ENCODE measurements at places on chromosomes 7 and 10.

DNA sequence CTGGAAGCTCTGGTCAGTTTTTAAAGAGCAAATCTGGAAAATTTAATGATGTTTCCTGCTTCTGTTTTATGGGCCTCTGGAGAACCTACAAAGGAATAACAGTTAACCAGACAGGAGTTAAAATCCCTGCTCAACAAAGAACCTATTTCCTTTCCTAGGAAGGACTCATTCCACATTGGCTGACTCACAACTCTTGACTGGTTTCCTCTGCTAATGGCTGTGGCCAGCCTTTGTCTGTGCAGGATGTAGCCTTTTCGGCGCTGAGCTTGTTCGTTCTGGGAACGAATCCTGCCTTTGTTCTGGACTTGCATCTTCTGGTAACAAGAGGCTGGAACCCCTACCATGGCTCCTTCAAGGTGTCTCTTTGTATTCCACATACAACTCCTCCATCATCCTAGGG lies 112.8 kb upstream of the PDCD4 start:
- DNase-seq: no peak

DNA sequence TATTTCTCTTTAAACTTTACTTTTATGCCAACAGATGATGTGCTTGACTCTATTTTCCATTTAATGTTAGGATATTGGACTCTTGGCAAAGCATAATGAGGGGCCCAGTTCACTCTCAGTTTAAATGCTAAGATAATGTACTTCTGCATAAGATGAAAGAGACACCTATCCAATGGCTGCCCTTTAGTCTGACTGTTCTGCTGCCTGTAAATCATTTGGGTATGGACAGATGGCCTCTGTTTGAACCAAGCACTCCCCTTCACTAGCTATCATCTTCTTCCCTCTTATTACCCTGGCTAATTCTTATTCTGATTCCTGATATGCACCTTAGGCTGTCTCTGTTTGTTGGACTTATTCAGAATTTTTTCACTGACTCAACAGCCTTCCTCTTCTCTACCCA lies 72.1 kb downstream of the SEM1 start:
- DNase-seq: no peak

DNA sequence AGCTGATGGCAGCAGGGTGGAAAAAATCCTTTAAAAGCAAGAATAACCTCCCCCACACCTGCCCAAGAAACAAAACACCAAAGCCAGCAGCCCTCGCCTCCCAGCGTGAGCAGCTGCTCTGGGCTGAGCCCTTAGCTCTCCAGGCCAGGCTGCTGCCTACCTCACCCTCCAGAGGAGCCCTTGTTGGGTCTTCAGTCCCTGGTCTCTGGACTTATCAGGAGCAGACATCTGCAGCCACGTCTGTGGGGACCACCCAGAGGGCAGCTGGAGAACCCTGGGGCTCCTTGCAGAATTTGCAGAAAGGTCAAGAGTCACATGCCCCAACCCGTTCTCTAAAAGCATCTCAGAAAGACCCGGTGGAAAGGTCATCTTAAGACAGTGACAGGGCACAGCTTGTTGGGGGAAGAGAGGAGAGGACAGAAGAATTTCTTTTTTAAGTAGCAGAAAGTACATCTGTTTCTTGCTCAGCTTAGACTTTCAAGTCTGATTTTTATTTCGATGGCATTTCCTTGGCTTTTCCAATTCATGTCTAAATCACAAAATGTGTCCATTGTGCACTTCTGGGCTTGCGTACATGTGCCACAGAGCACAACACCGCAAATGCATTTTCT lies 425.7 kb upstream of the NFE2L3 start:
- DNase-seq: peak; percentile 15

DNA sequence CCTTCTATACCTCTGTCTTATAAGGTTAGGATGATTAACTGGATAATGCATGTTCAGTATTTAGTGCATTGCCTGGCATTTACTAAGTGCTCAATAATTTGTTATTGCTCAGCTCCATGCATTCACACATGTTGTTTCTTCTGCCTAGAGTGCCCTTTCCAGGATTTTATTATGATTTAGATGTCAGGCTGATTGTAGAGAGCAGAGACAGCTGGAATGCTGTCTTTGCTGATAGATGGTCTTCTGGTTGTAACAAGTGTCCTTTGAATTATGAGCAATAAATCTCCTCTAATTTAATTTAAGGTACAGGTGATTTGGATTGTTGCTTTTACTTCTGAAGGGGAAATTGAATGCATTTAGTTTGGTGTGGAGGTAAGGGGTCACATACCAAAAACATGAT lies 548.0 kb downstream of the MAGI2 start:
- no peak for DNase-seq

DNA sequence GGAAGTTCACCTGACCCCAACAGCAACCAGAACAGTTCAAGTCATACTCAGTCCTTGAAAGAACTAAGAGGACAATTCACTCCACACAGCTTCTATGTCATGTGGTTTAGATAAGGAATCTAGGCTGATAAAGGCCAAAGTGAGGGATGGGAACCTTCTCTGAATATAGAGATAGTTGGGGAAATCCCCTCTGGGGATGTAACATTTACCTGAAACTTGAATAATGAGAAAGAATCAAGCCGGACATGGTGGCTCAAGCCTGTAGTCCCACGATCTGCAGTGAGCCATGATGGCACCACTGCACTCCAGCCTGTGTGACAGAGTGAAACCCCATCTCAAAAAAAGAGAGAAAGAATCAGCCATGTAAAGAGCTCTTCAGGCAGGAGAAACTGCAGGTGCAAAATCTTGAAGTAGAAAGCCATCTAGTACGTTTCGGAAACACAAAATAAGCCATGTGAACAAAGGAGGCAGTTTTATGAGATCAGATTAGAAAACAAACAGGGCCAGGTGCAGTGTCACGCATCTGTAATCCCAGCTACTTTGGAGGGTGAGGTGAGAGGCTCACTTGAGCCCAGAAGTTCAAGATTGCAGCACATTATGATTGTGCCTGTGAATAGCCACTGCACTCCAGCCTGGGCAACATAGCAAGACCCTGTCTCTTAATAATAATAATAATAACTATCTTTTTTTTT lies 4.5 kb upstream of the DNMBP start:
- DNase-seq: peak; percentile 61
